ENCODE measurements at places on chromosomes 4 and X. TPM values are rescaled to one million over a fixed set of nuclear protein-coding genes. Genes with fewer than 3 reads are reported as not detected.

- no peak for DNase-seq
These were observed 35.8 kb downstream of the PSAPL1 start for GRCh38 chr4:7398788-7399439.

GRCh38 chr4:61995717-61996340 lies 795.7 kb downstream of the ADGRL3 start:
- DNase-seq, result no peak

DNA sequence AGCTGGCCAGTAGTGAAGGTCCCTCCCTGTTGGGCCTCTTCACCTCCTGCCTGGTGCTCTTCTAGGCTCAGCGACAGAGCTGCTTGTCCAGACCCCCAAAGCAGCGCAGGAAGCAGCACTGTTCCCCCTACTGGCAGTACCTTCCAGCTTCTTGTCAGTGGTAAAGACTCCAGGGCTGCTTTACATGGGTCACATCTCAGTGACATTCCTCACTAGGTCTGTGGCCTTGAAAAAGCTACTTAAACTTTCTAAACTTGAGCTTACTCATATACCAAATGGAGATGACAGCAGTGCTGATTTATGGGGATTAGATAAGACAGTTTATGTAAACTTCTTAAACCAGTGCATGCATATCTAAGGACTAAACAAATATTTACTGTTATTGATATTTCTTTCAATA lies 117.3 kb downstream of the FAT4 start:
- no peak for DNase-seq

The GLRA3 gene
- 2.2 TPM for total RNA-seq

GRCh38 chr4:40827758-40828157 lies 78.0 kb downstream of the NSUN7 start:
- DNase-seq, result no peak

Data from adrenal gland (tissue), 19 donors.